NCI-H1092 treated with DMSO at 0.1 percent for 48 hours (cell line): ENCODE measurements at places on chromosomes 5 and 9.

DNA sequence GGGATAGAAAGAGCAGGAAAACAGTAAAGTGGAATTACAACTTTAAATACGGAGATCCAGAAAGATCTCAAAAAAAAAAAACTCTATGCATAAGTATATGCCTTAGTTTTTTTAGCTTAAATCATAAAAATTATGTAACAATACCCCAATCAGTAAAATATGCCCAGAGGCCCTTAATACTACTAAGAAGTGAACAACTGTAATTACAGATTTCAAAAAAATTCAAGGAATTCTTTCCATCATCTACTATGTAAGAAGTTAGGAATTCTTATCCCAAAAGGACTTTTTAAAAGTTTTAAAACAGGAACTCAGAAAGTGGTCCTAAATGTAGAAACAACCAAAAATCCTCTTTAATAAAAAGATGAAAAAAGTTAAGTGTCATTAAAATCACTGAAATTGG is 111.3 kb downstream of the SSBP2 start:
- DNase-seq = no peak

GRCh38 chr5:158722940-158723339 is 376.8 kb downstream of the EBF1 start:
- no peak for DNase-seq

- no peak for DNase-seq
These were observed 320.9 kb downstream of the NTRK2 start for GRCh38 chr9:84990416-84990815.

DNA sequence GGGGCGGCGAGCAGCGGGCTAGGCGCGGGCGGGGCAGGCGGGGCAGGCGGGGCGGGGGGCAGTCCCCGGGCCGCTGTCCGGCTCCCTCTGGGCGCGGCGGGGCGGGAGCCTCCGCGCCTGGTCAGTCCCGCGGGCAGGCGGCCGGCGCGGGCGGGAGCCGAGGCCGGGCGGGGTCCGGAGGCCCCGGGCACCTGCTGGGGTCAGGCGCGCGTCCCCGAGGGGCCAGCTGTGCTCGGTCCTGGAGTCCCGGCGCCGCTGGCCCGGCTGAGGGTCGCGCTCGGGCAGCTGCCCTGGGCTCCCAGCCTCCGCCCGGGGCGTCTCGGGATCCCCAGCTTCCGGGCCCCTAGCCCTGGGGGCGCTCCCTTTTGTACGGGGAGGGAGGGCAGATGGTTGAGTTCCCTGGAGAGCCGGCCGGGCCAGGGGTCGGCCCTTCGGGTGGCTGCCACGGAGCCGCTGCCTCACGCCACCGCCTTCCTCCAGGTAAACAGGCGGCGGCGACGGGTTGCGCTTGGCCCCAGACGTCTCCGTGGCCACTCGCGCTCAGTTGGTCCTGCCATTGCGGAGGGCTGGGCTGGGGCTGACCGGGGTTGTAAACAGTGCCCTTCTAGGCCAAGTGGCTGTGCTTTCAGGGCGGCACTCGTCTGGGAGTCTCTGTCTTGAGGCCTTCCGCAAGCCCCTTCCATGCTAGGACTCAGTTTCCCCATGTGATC is 473 bp downstream of the ZBTB34 start:
- no peak for DNase-seq

GRCh38 chr9:132516301-132516700 is 66.1 kb upstream of the BARHL1 start:
- no peak for DNase-seq

GRCh38 chr5:50562694-50563093 is 103.7 kb upstream of the PARP8 start:
- DNase-seq = no peak

- no peak for DNase-seq
These were observed 49.2 kb upstream of the PTPRD start for GRCh38 chr9:10661994-10662393.

DNA sequence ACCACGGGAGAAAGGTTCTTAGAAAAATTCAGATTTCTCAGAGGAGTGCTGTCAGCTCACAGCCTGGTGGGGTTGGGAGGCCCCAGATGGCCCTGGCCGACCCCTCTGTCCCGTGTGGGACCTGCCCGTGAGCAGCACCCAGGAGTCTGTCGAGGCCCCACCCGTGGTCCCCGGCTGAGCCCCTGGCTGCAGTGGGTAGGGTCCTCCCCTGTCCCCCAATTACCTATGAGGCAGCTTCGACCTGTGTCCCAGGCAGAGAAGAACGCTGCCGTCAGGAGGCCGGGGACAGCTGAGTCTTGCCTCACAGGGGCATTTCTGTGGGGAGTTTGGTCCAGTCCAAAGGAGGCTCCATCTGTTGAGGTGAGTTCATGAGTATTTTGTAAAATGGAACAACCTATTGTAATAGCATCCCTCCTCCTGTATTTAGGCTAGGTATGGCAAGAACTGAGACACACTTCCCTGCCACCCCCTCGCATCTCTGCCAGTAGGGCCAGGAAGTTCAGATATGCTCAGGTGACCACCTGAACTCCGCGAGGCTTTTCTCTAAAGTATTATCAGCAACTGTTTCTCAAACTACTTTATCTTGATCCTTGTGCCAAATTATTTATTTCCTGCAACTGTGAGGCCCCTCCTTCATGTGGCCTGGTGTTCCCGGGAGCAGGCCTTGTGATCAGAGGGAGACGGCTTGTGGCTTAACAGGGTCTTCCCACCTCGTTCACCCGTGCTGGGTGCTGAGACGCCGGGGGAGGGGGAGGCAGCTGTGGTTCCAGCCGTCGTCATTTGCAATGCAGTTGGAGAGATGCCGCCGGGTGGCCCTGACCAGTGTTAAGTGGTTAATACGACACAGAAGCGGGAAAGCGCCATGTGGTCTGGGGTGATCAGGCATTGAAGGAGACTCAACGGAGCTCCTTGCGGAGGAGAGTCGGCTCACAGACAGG is 1.7 kb downstream of the AHRR start:
- no peak for DNase-seq

DNA sequence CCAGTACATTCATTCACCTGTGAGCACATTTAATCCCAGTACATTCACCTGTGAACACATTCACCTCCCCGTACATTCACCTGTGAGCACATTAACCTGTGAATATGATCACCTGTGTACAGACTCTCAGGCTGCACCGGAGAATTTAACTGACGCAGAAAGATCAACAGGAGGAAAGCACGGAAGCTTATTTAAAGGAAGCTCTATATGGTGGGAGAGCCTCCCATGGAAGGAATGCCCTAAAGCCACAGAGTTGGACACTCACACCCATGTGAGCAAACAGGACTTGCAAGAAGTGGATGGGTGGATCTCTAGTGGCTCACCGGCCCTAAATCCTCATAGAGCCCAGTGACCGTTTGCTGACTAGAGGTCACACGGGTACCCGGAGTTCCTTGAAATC is 38.2 kb downstream of the TRIP13 start:
- DNase-seq = no peak

- peak; percentile 10 for DNase-seq
These were observed 153.5 kb upstream of the KIF2A start for GRCh38 chr5:62152394-62153087.

- DNase-seq = no peak
These were observed 19.1 kb downstream of the FSD1L start for GRCh38 chr9:105466898-105467455.

DNA sequence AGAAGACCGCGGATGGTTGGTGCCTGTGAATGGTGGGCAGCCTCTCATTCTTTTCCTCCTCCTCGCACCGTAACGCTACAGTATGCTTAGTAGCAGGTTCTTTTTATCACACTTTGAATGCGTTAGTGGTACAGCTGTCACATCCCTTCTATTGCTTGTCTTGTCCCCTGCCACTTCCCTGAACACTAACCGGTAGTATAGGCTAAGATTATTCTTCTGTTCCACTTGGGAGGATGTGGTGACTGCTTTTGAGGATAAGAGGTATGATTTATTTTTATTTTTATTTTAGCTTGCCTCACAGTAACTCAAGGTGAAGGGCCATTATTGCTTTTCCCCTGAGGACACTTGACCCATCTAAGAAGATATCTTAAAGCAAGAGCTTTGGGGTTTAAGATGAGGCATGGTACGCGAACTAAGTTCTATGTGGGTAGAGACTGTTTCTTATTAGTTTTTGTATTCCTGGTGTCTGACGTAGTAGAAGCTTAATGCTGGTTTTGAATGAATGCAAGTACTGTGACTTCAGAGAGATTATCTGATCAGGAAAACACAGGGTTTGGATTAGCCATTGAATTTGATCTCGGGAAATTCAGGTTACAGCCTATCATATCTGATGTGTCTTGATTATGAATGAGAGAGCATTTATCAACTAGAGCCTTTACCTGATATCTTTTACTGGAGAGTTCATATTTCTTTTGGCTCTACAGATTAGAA is 951 bp downstream of the UNC13B start:
- peak; percentile 34 for DNase-seq

- DNase-seq = peak; percentile 36
These were observed 41.0 kb downstream of the TSTD2 start for GRCh38 chr9:97592126-97592525.

- DNase-seq = no peak
These were observed 10.9 kb downstream of the HABP4 start for GRCh38 chr9:96460882-96461281.
